ENCODE measurements at places on chromosomes 6 and 20.

DNA sequence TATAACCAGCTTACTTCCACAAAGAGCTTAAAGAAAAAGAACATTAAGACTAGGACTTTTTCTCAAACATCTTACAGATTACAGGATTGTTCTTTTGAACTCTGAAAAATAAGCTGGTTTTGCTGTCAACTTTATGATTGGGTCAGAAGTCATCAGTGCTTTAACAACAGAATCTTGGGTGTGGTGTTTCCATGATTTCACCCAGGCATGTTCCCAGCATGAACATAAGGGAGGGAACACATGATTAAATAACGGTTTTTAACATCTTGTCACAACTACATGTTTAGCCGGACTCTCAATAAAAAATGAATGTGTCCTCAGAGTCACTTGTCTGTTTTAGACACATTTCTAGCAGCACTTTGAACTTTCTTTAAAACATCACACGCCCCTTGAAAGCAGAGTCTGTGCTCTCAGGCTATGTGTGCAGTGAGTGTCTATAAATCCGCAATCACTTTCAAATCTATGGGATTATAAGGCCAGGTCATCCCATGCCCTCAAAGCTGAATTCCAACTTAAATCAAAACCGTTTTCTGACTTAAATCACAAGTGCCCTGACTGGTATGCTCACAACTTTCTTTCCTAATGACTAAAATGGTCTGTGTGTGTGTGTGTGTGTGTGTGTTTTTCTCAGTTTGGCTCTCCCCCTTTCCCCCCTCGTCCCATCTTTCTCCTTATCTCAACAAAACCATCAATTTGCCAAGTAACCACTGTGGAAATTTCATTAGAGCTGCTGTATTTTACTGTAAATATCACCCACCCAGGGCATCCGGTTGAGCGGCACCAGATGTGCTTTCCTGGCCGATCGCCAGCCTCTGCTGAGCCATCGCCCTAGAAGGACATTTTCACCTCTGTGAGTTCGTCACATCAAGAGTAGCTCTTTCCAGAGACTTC lies 216.8 kb upstream of the DTNBP1 start:
- no peak for DNase-seq

DNA sequence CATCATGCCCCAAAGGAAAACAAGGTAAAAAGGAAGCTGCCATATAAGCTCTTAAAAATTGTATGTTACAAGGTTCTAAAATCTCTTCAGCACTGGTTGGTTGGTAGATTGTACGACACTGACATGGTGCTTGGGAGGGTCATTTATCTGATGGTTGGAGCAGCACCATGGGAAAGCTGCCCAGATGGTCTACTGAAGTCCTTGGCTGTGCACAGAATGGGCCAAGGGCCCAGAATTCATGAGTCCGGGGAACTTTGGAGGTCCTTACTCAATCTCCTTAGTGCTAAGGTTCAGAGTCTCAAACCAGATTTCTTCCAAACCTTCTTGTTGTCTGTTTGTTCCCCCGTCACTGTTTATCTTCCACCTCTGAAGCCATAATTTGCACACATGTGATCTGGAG lies 314.4 kb downstream of the ESR1 start:
- no peak for DNase-seq

- no peak for DNase-seq
Observed at GRCh38 chr6:63685446-63686379, 50.1 kb downstream of the PHF3 start.

GRCh38 chr6:146980900-146981329 lies 223.3 kb upstream of the STXBP5 start:
- no peak for DNase-seq

DNA sequence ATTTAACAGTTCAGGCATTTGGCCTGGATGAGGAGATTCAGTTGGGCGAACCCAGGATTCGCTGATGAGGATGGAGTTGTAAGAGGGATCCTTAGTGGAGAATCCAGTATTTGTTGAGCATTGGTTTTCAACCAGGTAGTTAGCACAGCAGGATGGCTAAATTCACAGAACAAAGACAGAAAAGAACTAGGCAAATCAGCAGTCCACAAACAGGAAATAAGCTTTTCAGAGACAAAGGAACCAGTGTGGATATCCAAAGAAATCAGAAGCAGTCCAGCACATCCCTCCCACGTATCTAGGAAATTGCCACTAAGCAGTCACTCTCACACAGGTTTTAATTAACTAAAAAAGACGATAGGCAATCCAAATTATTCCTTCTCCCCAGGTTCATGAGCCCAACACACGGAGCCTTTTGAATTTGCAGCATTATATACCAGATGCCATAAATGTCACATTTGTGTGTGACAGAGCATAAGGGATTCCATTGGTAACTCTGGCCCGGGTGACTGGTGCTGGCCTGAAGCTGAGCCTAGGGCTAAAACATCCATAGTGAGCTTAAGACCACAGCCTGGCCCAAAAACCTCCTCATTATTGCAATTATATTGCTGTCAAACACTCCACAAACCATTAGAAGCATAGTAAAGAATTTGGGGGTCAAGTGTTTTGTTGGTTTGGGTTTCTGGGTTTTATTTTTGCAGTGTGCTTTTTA lies 131.5 kb downstream of the SOBP start:
- no peak for DNase-seq

DNA sequence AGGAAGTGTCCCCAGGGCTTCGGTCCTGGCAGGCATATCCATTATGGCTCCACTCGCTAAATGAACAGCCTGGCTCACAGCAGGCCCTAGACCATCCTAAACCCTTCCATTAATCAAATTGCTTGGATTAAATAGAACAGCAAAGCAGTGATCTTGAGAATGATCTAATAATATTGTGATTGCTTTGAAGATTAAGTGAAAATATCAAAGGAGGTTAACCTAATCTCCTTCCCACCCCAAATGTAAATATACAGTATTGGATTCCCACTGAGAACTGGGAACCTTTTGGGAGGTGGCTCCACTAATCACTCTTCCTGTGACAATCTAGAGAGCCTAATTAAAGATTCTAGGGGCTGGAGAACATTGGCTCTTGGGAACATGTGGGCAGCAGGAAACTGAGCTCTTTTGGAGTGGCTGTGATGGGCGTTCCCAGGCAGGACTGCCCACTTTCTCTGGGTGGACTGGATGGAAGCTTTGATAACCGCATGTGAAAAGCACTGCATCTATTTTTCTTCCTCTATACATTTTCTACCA lies 68.3 kb upstream of the FRMD1 start:
- no peak for DNase-seq

DNA sequence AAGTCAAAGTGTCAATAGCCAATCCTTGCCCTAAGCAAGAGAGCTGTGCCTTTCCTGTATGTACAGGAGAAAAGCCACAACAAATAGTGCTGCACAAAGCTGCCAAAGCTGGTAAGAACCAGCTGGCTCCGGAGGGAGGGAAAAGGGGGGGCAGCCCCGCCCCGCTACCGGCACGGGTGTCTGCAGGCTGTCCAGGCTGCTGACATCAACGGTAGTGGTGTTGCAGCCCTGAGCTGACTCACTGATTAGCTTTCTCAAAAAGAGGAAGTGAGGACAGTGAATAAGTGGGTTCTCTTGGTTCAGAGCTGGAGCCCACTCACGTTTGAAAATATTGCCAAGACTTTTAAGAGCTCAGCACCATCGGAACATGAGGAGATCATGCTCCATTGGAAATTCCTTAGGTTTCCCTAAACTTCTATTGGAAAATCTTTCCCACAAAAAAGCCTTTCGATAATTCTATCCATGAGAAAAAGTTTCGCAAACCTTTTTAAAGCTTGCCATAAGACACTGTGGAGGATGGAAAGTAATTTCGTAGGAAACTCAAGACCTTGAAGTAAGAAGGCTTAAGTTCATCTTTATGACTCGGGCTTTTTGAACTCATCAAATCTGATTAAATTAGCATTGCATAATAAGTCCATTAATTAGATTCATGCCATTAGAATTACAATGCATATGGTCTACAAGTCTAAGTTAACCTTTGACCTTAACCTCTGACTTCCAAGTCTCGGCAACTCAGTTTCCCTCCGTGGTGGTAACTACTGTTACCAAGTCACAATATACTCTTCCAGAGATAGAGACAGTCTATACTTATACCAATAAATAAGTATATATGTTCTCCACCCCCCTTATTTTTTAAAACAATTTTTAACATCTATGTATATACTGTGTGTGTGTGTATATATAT lies 67.0 kb downstream of the TNFRSF21 start:
- peak; percentile 8 for DNase-seq

GRCh38 chr20:57576617-57577550 lies 16.0 kb downstream of the PCK1 start:
- DNase-seq, result no peak

- DNase-seq, result no peak
Observed at GRCh38 chr6:87200469-87201175, 45.3 kb downstream of the ZNF292 start.

GRCh38 chr6:137518386-137518983 lies 24.3 kb upstream of the OLIG3 start:
- no peak for DNase-seq

DNA sequence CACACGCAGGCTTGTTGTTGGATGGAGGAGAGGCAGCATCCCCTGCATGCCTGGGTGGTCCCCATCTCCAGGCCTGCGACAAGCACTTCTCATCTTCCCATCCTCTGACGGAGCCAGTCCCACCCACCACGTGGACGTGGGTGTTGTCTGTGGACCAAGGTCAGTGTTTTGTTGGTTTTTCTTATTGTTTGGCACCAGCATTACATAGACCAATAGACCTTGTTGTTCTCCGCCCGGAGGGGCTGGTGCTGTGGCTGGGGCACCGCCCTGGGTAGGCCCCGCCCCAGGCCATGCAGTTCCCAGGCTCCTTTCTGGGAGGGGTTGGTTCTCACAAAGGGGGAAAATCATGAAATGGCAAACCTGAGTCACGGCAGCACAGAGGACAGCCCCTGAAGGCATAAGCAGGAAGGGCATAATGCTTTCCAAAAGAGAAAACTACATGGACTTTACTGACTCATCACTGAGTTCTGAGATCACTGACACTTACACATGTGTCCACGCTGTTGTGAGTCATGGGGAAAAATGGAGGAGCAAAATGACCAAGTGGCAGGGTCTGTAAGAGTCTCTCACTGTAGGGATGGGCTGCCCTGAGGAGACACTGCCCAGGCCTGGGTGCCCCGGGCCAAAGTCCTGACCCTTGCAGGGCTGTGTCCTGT lies 90.8 kb downstream of the THBS2 start:
- DNase-seq, result no peak

DNA sequence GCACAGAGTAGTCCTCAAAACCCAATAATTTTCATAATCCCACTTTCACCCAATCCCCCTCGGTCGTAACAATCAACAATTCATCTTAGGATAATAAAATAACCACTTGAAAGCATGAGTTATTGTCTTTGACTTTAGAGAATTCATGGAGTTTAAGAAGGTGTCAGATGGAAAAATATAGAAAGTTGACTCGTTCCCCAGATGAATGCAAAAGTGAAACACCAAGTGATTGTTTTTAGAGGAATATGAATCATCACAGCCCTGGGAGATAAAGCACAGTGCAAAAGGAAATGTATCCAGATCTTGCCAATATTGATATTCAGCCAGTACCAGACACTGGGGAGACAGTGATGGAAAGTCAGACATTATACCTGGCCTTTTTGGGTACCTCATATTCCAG lies 860.5 kb downstream of the DHX35 start:
- no peak for DNase-seq

DNA sequence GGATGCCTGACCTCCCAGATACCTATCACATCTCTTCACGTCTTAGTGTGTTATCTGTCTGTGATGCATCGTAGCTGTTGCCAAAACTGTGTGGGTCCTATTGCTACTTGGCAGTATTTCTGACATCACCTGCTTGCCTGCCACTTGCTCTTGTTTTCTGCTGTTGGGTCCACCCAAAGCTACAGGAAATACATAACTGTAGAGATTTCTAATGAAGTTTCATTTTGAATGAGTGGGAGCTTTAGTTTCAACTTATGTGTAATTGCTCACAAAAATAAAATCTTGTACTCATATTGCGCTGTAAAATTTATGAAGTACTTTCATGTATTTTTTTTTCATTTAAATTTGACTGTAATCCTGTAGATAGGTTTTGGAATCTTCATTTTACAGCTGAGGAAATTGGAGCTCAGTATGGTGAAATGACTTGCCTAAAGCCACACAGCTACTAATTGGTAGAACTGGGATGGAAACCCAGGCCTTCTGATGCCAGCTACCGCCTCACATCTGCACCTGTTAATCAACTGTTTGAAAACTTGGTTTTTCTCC lies 113.6 kb upstream of the MAN1A1 start:
- DNase-seq, result no peak

GRCh38 chr6:33426590-33427511 lies 7.0 kb downstream of the SYNGAP1 start:
- DNase-seq, result peak; percentile 48

GRCh38 chr6:97288188-97288587 lies 5.2 kb upstream of the MMS22L start:
- DNase-seq, result no peak

DNA sequence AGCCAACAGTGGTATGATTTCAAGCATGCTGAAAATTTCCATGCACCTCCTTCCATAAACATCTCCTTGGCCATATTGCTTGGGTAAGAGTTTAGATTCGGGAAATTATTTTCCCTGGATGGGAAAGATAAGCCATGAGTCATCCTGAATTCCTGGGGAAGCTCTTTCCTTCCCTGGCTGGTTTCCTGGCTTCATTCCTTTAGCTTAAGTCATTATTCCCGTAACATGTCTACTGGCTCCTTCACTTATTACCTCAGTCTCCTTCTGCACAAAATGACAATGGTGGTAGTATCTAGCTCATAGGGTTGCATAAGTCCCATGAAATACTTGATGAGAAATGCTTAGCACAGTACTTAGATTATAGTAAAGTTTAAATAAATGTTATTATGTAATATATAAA lies 27.6 kb downstream of the TINAG start:
- no peak for DNase-seq

GRCh38 chr6:20789162-20789561 lies 254.9 kb downstream of the CDKAL1 start:
- DNase-seq, result no peak

GRCh38 chr20:48236000-48236970 lies 451.0 kb upstream of the SULF2 start:
- DNase-seq, result no peak

GRCh38 chr6:27902335-27903314 lies 9.6 kb downstream of the OR2B2 start:
- peak; percentile 77 for DNase-seq

DNA sequence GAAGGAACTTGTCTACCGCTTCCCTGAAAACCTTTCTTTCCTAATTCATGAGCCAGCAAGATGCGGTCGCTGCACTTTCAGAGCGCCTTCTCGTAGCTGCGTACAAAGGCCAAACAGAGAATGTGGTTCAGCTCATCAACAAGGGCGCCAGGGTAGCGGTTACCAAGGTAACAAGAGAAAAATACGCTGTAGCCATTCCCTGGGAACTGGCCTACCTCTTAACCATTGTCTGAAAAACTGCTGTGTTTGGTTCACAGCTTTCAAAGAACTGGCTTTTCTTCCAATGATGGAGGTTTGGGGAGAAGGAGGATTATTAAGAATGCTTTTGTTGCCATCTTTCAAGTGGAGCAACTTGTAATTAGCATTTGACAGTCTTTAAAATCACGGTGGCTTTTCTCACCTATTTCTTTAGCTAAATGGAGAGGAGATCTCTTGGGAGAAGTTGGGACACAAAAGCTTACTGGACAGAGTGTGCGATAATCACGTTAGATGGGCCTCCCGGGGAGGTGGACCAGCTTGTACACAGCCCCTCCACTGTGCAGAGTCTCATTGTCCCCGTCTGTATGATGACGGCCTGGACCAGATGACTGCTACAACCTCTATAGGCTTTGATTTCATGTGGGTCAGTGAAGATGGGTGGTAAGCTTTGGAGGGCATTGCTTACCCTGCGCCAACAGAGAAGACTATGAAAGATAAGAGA lies 71.5 kb downstream of the LYRM2 start:
- no peak for DNase-seq
